Inflammatory macrophage (primary cell): ENCODE measurements at places on chromosomes 1 and 21.
A peak's percentile ranks its signal among the peaks of the same experiment; 100 is the strongest.

DNA sequence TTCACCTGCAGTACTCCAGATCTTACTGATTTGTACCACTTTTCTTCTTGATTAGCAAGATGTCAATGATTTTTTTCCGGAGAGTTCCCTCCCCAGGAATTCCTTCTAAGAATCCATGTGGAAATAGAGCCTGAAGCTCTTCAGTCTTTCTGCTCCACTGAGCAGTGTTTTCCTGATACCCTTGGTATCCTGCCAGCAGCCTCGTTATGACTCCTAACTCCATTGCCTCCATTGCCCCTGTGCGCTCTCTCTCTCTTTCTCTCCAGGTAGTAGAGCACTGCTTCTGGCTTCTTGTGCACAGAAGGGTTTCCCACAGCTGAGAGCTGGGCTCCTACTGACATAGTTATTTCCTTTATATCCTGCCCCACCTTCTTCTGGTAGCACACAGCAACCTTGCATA lies 12.2 kb downstream of the UBE2U start:
- no peak for DNase-seq

DNA sequence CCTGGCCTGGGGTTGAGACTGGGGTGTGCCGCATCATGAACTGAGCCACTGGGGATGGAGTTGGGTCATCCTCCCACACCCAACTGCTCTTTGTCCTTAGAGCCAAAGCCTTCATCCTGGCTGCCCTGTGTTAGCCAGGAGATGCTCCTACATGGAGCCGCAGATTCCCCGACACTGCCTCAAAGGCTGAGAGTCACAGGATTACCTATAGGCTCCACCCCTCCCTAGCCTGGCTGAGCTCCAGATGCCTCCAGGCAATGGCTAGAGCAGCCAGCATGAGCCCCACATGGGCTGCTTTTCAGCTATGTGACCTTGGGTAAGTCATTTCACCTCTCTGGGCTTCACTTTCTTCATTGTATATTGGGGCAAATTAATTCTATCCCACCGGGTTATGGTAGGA lies 119.9 kb upstream of the POU3F1 start:
- no peak for DNase-seq

DNA sequence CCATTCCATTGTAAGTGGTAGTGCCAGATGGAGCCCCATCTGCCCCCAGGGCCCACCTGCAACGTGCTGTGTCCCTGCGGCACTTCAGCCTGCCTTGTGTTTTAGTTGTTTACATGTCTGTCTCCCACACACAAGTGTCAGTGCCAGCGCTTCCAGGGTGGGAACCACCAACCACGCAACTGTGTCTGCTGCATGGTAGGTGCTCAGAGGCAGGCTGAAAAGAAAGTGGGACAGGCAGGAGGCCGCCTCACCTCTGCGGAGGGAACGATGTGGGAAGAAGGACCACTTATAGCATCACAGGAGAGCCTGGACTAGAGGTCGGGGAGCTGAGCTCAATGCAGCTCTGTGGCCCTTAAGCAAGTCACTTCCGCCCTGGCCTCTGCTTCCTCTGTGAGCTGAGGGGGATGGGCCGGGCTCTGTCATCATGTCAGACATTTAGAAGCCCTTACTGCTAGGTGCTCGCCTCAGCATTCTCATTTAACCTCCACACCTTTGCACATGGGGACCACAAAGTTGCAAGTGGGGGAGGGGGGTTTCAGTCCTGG lies 17.9 kb downstream of the SLC9A1 start:
- peak; percentile 78 for DNase-seq

DNA sequence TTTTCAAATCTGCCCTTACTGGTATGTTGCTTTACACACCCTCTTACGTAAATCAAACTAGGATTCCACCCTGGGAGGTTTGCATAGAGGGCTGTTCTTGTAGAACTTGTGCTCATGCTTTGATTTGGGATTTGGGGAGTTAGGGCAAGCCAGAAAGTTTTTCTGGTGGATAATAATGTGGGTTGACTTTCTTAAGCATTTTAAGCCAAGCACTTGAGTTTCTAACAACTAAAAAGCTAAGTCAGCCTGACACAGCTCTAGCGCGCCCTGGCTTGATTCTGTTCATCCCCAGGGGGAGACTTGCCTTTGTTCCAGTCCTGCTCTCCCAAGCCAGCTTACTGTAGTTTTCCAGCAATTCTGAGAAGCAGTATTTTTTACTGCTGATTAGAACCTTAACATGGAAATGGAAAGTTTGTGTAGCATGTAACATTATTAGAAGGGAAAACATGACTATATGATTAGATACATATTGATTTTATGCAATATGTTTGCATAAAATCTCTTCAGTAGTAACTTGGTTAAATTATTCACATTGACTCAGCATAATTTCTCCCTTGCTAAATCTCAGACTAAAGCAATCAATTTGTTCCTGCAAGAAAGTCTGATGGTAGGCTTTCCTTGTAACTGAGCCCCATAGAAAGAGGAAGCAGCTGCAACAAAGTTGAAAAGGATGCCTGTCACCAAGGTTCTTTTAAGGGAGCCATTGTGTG lies 11.0 kb upstream of the PGD start:
- DNase-seq = peak; percentile 89

DNA sequence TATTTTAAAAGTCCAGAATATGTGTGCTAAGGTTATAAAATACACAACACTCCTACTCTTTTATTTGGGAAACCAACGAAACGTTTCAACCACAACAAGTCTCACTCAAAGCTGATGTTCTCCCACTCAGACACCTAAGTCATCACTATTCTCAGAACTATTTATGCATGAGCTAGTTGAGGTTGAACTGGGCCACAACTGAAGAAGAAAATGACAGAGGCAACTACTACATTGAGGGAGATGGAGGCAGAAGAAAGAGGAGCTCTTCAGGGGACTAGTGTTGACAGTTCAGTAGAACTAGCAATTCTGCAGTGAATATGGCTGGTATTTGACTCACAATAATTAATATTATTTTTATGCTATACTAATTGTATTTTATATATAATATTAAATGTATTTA lies 198.2 kb downstream of the SEC16B start:
- no peak for DNase-seq

GRCh38 chr1:44405031-44405797 lies at the start of gene RNF220:
RNF220 (plus strand) TSS chr1:44405255.
- DNase-seq = peak; percentile 73

DNA sequence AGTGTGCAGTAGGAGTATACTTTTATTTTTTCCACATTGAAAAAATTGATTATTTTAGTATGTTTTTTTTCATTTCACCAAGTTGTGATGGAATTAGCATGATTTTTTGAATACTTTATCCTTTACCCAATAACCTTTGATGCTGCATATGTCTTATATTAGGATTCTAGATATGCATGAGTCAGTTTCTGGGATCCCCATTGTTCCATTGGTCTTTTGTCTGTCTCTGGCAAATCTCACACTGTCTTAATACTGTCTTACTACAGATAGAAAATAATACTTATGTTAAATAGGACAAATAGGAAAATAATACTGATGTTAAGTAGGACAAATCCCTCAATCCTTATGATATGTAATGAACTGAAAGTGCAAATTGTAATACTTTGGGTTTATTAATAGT lies 54.3 kb upstream of the ASB17 start:
- no peak for DNase-seq

GRCh38 chr1:66580081-66580480 lies 46.1 kb downstream of the SGIP1 start:
- no peak for DNase-seq

- no peak for DNase-seq
Measured at GRCh38 chr21:17501107-17502006, 11.5 kb upstream of the CXADR start.

DNA sequence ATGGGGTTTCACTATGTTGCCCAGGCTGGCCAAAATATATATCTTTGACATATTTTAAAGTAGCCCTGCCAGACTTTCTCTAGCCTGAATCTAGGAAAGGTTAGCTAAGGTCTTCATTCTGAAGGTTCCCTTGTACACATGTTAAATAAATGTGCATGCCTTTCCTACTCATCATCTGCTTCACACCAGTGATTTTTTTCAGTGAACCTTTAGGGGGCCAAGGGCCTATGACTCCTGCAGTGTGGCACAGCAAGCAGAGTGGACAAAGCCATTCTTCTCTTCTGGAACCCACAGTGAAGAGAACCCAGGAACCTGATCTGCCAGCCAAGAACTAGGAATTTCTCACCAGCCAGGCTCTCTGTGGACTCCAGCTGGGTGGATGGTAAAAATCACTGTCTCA lies 22.9 kb downstream of the CBR1 start:
- DNase-seq = no peak

DNA sequence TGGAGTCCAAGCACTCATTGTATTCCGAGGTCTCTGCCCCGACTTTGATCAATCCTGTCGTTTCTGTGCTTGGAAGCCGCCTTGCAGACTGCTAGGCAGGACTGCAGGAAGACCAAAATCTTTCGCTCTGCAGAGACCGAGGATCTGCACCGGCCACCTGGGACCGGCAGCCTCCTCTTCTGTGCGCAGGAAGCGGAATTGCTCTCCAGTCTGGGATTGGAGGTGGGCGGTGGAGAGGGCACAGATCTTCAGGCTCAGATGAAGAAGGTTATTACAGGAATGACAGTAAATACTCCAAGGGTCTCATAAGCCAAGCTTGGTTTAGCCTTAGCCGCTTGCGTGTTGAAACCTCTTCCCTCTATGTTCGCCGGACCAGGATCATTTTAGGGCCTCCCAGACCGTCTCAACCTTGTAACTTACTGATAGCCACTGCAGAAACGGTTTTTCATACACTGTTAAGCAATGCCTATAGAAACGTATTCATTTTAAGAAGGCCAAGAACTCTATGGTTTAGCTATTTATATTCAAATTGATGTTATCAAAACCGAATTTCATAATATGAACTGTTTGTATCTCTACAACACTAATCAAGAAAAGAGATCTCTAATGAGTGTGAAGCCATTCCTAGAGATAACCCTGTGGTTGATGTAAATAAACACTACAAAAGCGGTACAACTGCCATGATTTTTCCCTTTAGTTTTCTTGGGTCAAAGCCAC lies 1.1 kb downstream of the MIA3 start:
- no peak for DNase-seq

DNA sequence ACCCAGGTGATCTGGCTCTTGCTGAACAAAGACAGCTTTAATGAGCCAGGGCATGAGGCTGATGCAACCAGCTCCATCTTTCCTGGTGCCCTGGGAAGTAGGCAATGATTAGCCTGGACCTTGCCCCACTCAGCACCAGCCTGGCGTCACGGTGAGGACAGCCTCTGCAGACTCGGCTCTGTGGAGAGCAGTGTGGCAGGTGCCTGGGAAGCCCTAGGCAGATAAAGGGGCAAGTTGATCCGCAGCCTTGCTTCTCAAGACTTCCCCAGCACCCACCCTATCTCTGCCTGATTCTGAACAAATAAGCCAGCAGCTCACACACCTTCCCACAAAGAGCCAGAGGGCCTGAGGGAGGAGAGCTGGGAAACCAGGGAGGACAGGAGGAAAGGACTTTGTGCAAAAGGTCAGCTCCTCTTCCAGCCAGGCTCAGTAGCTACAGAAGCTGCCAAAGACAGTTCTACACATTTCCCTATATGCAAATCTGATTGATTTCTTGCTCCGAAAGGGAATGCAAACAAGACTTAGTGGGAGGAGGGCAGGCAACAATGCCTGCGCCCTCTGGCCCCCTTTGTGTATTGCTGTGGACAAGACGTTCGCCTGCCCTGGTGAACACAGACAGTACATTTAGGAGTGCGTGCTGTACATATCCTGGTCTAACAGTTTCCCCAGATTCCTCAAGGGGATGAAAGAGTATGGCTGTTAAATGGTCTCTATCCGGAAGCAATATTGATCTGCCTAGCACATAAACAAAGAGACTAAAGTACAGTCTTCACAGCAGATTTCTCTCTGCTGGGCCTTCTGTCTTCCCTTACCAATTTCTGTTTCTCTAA lies 63.8 kb downstream of the BCAR3 start:
- no peak for DNase-seq

GRCh38 chr1:229563701-229564100 lies 5.2 kb upstream of the ABCB10 start:
- peak; percentile 95 for DNase-seq

DNA sequence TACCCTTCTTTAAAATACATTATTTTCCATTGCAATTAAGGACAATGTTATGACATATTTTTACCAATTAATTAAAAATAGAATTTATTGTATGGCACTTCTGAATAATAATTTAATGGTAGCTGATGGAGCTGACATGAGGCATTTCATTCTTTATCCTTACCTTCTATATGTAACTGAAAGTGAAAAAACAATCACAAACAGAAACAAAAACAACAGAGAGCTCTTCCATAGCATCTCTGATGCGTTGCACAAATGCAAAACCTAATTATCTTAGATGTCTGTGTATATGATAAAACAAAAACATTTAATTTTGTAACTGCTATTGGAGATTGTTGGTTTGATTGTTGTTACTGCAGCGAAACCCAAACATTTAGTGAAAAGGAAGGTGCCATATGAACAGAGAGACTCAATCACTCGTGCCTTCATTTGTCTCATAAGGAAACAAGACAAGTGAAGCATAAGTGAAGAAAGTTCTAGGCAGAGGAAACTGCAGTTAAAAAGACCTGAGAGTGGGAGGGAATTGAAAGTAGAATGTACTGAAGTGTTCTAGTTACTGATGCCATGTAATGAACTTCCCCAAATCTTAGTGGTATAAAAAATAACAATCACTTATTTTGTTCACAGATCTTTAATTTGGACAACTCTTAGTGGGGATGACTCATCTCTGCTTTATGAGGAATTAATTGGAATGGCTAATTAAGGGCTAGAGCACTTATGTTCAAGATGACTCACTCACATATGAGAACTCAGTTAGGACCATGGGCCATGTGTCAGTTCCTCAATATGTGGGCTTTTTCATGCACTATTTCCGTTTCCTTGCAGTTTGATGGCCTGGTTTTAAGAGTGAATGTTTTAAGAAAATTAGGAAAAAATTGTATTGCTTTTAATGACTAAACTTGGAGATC lies 245.0 kb upstream of the OLFM3 start:
- no peak for DNase-seq

GRCh38 chr1:43582162-43582566 lies 51.5 kb downstream of the PTPRF start:
- DNase-seq = no peak

GRCh38 chr1:230044729-230045128 lies 22.3 kb upstream of the GALNT2 start:
- no peak for DNase-seq

DNA sequence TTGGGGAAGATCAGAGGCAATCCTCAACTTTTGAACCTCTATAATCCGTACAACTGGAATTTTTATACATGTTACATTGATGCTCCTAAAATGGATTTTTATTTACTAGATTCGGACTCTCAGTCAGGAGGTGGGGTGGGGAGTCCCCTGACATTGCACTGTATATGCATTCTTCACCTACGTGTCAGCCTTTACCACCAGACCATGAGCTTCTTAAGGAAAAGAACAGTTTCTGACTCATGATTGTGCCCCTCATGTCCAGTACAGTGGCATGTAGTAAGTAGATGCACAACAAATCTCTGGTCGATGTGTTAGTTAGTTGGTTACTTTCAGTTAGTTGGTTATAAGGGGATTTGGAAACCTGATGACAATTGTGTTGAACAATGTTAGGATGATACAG lies 15.4 kb downstream of the LPAR3 start:
- no peak for DNase-seq

DNA sequence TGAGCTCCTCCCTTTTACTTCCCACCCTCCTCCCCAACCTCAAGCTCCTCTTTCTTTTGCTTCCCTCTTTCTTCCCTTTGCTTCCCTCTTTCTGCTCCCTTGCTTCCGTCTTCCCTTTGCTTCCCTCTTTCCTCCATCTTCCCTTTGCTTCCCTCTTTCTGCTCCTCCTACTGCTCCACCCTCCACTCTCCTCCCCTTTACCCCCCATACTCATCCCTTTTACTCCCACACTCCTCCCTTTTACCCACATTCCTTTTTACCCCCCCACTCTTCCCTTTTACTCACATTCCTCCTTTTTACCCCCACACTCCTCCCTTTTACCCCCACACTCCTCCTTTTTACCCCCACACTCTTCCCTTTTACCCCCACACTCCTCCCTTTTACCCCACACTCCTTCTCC lies 30.2 kb downstream of the PGBD5 start:
- DNase-seq = no peak
